ENCODE measurements at places on chromosomes 13 and 19.

- no peak for DNase-seq
Measured at GRCh38 chr19:31885280-31885853, 460.0 kb upstream of the ZNF507 start.

- DNase-seq, result no peak
Measured at GRCh38 chr13:110409581-110409992, 102.5 kb downstream of the COL4A2 start.

DNA sequence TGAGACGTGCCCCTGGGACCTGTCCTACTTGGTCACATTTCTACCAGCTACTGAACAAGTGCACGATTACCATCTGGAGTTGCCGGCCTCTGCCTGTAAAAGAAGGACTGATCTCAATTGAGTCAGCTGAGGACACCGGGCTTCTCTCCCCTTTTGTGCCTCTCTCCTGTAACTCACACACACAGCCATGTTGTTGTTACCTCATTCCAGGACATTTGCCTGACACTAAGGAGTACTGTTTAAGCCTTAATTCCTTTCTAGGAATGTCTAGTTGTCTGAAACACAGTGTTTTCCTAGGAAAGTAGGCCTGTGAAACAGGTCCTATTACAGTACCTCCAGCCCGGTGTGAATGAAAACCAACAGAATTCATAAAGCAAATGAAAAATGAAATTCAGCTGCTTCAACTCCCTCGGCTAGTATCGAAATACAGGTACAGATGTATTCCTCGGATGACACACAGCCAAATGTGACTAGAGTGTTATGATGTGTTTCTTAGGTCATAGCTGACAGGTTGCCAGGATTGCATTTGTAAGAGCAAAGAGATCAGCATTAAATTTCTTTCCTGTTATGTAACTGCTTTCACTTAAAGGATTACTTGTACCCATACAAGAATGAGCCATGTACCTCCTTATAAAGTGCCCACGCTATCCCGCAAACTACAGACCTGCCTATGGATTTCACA lies 152.0 kb upstream of the IRS2 start:
- no peak for DNase-seq

DNA sequence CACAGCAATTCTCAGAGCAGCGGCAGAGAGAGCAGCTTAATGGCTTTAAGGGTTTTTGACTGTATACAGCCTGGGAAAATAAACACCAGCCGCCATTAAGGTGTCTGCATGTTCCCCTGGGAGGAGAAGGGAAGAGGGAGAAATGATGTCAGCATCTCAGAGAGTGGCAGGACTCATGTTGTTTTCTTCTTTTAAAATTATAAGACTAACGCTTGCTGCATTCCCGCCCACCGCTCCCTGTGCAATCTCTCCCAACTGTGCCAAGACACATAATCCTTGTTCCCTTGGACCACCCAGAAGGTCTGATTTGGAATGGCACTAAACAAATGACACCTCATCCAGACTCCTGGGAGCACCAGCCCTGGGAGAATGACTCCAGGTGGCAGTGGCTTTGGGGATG lies 27.7 kb upstream of the FAM216B start:
- no peak for DNase-seq

DNA sequence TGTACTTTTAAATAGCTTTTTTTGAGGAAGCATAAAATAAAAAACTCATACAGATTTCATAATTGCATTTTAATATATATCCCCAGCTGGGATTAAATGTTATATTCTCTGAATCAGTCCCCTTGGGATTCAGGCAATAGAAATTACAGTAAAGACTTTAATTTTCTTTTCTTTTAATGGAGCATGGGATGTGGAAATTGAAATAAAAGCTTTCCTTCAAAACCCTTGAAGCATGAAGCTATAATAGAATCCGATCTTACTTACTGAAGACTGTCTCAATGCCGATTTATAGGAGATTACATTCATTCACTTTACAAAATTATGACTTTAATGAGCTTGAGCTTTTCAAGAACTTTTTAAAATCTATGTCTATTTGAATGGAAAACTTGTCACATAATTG lies 243.4 kb downstream of the SPRY2 start:
- no peak for DNase-seq

- no peak for DNase-seq
Measured at GRCh38 chr13:41916173-41916954, 44.5 kb downstream of the VWA8 start.

DNA sequence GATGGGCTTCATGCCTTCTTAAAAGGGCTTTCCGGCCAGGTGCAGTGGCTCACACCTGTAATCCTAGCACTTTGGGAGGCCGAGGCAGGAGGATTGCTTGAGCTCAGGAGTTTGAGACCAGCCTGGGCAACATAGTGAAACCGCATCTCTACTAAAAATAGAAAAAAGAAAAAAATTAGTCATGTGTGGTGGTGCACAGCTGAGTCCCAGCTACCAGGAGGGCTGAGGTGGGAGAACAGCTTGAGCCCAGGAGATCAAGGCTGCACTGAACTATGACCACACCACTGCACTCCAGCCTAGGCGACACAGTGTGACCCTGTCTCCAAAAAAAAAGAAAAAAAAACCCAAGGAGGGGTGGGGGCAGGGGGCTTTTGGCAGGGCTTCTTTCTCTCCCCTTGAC lies 7.2 kb downstream of the CARS2 start:
- DNase-seq, result no peak

- DNase-seq, result no peak
Measured at GRCh38 chr13:75760131-75761021, 124.2 kb downstream of the LMO7 start.

DNA sequence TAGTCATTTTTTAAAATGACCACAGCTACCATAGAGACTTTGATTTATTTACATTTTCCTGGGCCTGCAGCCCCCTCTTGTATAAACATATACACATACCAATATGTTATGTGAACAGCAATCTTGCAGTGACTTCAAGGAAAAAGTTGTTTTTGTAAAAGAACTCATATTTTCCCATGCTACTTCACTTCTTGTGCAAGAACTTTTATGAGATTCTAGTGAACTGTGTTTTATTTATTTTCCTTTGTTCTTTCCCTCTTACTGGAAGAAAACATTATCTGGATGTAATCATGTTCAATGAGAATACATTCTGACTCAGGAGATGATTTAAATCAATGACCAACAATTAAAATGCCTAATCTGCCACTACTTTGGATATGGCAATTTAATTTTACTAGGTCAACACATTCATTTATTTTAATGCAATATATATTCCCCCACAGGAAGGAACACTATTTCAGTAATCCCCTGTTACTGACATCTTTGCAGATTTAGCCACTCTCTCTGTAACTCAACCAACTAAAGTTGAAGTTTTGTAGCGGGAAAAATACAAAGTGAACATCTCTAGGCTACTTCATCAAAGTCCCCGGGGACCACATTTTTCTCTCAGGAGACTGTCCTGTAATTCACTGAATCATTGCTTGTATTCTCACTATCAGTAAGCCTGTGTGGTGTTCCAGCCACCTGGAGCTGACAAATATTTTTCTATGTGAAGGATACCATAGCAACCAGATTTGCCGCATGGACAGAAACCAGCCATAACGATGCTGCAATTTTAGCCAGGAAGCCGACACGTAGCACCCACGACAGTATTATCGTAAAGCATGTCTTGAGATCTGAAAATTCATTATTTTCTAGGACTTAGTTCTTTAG lies 90.5 kb downstream of the STARD13 start:
- DNase-seq, result no peak

DNA sequence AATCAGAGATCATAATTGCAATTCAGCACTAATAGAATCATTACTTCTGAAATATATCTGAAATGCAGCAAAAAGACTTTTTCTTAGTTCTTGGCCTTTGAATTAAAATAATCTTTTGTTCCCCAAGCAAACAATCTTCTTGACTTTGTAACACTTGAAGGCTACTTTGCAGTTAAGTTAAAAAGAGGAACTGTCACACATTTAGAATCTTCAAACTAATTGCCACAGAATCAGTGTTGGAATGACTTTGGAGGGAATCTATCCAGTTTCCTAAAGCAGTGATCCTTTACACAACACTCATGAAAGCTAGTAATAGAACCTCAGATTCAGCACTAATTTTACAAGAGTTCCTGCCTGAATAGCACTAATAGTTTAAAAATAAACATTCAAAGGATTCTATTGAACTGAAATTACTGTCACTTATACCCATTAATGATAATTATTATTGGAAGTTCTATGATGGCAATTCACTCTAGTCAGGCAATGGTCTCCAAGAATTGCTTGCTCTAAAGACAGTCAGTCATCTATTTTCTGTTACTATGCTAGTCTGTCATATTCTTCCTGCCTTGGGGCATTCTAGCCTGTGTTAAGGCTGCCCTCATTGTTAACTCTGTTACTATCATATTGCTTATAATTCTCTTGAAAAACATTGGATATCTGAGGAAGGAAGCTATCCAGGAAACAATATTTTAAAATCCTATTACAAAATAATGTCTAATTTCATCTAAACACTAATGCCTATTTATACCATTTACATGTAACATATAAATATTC lies 362.4 kb downstream of the DIAPH3 start:
- no peak for DNase-seq

GRCh38 chr19:5903056-5903623 lies 450 bp downstream of the NDUFA11 start:
- DNase-seq, result peak; percentile 79

DNA sequence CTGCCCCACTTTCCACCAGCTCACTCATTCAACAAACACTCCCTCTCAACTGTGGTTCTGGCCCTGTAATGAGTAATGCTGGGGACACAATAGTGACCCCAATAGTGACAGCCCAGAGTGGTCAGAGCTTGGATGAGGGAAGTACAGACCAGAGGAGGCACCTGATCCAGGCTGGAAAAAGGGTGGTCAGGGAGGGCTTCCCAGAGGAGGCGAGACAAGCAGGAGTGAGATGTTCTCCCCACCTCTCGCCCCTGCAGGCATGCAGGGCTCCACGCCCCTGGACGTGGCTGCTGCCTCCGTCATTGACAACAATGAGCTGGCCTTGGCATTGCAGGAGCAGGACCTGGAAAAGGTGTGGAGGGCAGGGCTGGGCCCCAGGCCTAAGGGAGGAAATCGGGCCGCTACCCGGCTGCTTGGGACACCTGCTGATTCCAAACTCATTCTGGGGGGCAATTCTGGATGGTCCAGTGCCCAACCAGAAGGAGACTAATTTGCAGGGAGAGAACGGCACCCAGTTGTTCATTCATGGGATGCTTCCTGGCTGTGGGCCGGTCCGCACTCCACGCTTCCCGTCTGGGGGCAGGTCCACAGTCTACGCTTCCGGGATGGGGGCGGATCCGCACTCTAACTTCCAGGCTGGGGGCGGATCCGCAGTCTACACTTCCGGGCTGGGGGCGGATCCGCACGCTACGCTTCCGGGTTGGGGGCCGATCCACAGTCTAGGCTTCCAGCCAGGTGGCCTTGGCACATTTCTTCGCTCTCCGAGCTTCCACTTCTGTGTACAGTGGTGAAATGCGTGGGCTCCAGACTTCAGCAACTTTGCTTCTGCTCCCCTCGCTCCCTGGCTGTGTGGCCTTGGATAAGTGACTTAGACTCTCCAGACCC lies 63.4 kb downstream of the RYR1 start:
- DNase-seq, result no peak

- DNase-seq, result no peak
Measured at GRCh38 chr13:51266642-51267041, 44.4 kb downstream of the FAM124A start.
